NCI-H1417 (cell line): ENCODE measurements at places on chromosomes 7 and 10.
A peak's percentile ranks its signal among the peaks of the same experiment; 100 is the strongest.

DNA sequence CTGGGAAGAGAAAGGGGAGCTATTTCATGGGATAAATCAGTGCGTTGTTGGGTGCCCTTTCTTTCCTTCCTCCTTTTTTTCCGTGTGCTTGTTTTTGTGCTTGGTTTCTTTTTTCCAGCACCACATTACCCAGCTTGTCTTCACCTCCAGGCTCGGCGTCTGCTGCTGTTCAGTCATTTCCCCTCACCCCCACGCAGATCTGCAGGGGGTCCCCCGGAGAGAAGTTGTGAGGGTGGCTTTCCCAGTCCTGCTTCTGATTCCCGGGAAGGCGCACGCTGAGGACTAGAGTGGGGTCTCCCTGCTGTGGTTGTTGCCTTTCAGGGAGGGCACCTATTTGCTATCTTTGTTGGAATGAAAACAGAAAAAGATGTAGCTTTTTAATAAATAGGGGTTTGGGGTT, 1.6 kb downstream of the CAMK1D start:
- no peak for DNase-seq

GRCh38 chr7:112515989-112516388, 35.2 kb downstream of the LSMEM1 start:
- DNase-seq: no peak

DNA sequence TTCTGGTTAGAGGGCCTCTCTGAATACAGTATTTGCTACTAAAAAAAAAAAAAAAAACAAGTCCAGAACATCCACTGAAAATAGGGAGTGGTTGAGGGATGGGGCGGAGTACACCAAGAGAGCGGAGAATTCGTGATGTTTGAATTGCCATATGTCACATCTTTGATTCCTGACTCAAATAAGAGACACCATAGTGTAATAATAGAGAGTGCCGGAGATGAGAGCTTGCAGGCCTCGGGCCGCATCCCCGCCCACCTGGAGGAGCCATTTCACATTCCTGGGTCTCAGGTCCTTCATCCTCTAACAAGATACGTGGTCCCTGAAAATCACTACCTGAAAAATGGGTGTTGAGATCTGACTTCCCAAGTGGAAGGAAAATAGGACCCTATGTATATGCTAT, 46.8 kb downstream of the KIAA1549 start:
- DNase-seq: no peak

DNA sequence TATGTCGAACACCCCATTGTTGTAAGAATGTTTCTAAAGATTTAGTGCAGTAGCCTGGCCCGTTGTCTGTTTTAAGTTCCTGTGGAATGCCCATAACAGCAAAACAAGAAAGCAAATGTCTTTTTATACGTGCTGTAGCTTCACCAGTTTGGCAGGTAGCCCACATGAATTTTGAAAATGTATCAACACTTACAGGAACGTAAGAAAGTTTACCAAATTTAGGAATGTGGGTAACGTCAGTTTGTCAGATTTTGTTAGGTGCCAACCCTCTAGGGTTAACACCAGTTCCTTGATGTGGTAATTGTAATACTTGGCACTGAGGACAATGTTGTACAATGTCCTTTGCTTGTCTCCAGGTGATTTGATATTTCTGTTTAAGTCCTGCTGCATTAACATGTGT, 3.2 kb upstream of the GIMAP4 start:
- DNase-seq: no peak

GRCh38 chr7:127409629-127410028, 17.1 kb upstream of the ZNF800 start:
- no peak for DNase-seq

GRCh38 chr7:121334875-121335648, 6.3 kb downstream of the WNT16 start:
- no peak for DNase-seq

- DNase-seq: no peak
These were observed 44.9 kb downstream of the DRGX start for GRCh38 chr10:49350846-49351532.

DNA sequence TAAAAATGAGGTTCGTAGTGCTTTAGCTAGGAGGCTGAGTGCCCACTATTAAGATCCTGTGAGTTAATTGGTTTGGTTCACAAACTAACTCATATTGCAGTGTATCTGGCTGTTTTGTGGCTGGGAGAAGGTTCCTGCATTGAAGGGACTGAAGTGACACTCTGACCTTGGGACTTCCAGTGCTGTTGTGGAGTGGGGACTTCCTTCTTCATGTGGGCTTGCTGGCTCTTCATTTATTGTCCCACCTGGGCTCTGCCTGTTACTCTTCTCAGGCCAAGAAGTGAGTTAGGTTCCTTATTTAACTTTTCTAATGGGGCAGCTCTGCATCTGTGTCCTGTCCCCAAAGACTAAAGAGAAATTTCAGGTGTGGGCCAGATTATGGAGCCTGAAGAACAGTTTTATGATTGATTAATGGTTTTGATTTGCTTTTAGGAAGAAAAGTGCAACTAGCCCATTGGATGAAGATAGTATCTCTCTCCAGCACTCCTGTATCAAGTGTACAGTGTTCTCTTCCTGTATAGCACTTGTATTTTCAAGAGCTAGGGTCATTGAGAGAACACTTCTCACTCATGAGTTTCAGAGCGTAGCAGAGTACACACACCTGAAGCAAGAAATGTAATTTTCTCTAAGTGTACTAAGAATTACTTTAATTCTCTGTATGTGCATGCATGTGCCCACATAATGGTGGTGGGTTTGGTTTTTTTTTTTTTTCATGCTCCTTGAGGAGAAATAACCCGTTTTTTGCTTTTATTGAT, 54.8 kb downstream of the AUTS2 start:
- DNase-seq: peak; percentile 41

DNA sequence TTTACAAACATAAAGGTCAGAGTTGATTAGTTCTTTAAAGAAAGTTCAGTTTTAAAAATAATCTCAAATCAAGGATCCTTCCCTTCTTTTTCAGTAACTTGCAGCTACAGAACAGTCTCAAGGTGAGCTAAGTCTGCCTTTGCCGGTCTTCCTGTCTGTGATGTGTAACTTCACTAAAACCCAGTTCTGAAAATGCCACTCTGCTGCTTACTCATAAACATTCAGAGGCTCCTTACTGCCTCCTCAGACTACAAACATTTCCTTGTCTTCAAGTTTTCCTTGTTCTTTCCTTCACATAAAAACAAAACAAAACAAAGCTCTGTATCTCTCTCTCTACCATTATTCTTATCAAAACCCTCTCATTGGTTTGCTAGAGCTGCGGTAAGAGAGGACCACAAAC, 128.7 kb downstream of the ETV1 start:
- DNase-seq: no peak

DNA sequence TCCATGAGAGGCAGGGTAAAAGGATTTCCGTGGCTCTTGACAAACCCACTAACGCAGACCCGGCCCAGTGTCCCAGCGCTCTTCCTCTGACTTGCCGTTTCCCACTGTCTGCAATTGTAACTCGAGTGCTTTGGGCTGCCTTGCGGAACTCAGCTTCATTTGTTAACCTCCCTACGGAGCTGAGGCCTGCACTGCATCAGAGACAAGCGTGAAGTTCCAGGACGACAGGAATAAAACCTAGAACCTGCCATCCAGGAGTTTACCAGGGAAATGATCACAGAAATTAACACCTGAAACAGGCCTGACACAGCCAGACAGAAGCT, 76.2 kb downstream of the SFMBT2 start:
- no peak for DNase-seq

- no peak for DNase-seq
These were observed 112.3 kb upstream of the FAM133B start for GRCh38 chr7:92702535-92702934.

DNA sequence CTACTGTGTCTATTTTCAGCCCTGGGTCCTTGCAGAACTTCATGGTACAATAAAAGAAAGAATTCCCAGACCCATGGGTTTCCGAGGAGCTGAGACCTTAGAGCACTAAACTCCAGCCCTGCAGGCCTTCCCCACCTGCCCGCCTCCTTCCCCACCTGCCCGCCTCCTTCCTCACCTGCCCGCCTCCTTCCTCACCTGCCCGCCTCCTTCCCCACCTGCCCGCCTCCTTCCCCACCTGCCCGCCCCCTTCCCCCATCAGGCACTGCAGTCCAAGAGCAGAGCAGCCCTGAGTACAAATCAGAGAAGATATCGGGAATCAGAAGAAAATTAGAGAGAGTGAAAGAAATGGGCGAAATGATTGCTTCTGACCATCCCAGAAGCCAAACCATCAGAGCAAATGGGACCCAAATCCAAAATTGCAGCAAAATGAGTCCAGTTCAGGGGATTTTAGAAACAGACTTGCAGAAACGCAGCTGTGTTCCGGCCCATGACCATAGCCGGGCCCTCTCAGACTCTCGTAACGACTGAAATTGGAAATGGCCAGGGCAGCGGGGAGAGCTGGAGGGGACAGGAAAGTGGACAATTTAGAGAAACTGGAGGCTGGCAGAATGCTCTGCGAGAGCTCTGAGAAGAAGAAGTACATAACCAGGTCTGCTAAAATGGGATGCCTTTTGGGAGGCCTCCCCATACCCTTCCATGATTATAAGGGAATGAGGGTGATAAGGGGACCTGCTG, 568.4 kb downstream of the TCERG1L start:
- no peak for DNase-seq

DNA sequence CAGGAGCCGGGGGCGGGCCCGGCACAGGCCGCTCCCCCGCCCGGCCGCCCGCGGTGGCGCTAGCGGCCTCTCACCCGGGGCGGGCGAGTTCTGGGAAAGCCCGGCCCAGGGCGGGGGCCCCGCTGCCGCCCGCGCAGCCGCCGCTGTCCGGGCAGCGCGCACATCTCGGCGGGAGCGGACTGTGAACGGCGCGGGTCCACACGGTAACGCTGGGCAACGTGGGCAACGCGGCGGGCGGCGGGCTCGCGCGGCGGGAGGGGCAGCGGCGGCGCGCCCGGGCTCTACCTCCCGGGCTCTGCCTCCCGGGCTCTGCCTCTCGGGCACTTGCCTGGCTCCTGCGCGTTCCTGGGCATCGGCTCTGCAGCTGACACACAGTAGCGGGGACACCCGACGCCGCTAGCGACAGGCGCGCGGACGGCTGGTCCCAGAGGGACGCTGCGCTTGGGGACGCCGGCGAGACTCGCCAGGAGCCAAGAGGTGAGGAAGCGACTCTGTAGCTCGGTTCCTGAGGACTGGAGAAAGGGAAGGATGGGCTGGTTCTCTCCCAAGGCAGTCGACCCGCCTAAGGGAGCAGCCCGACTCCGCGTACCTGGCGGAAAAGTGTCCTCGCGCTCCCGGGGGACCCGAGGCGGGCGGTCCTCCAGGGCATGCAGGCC, at the start of gene PLCE1:
PLCE1 (plus strand) TSS at position 150 of the 656 bp plus-strand sequence. CDS start 37,116 bp downstream, outside the sequence.
- DNase-seq: peak; percentile 54

DNA sequence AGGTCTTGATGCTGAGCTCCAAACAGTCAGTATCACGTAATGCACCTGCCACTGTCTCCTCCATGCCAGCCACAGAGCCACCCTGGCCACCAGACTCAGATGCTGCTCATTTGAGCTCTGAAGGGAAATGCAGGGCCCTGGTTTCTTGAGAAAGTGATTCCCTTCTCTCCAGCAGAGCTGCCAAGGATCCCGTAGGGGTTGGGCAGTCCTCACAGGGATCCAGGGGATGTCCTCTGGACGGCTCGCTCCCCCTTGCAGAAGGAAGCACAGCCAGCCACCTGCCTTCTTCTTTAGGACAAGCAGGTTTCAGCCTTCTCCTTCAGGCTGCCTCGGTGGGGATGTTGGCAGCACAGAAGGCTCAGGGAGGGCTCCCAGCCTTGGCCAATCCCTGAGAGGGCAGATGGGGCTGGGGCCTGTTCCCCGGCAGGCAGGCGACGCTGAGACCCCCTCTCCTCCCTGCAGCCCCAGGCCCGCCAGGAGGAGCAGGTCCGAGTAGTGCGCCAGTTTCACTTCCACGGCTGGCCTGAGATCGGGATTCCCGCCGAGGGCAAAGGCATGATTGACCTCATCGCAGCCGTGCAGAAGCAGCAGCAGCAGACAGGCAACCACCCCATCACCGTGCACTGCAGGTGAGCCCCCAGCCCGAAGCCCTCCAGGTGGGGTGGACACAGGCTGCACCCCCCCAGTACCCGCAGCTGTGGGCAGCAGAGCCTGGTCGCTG, 48.9 kb downstream of the MKI67 start:
- DNase-seq: no peak

- DNase-seq: peak; percentile 78
These were observed 796 bp downstream of the CDK14 start for GRCh38 chr7:90596671-90597562.
